ENCODE measurements at places on chromosomes 6 and 20. TPM values are rescaled to one million over a fixed set of nuclear protein-coding genes. Genes with fewer than 3 reads are reported as not detected.

DNA sequence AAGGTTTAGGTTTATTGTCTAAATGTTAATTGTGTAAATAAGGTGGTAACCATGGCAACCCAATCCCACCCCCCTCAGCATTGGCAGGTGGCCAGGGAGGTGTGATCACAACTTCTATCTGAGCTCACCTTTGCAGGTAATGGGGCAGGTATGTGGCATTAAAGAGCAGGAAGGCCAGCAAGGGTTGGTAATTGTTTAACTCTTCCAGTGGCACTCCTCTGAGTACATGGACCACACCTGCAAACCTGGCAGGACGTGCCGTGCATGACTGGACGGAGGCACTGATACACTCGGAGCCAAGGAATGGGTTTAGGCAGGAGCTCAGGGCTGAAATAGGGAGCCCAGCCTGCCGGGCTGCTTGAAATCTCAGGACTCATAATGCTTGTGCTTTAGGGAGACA, 107.0 kb upstream of the BMP2 start:
- DNase-seq = no peak

Gene TP53TG5
- not detected for total RNA-seq

GRCh38 chr20:19212821-19213502, 520 bp downstream of the SLC24A3 start:
- no peak for DNase-seq

DNA sequence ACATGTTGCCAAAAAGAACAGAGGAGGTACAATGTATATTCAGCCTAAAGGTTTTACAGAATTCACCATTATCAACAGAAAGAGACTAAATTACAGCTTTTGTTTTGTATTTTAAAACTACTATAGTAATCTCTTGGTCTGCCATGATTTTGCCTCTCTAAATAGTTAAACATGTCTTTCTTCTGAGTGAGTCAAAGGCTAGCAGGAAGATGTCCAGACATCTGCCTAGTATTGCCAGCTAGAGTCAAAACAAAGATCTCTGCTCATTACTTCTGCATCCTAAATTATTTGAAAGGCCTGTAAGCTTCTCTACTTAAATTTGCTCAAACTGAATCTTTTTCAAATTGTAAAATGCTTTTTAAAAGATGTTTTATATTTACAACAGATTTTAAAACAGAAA, 8.8 kb downstream of the ASF1A start:
- no peak for DNase-seq

DNA sequence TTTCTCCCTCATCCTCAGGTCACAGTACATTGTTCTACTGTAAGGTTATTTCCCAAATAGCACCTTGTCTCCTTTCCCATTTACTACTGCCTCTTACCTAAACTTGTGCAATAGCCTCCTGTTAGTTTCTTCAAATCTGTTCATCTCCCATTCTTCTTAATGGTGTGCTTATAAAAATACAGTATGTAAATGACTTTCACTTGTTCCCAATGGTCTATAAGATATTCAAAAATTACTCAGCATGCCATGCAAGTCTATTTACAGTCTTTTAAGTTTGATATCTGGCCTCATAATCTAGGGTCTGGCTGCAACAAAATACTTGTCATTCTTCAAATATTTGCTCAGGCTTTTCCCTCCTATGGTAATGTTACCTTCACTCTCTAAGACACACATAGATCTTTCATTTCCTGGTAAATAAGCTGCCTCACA, 31.5 kb upstream of the RHAG start:
- DNase-seq = no peak
